KBM-7 (cell line): ENCODE measurements at places on chromosomes 3 and 15.

DNA sequence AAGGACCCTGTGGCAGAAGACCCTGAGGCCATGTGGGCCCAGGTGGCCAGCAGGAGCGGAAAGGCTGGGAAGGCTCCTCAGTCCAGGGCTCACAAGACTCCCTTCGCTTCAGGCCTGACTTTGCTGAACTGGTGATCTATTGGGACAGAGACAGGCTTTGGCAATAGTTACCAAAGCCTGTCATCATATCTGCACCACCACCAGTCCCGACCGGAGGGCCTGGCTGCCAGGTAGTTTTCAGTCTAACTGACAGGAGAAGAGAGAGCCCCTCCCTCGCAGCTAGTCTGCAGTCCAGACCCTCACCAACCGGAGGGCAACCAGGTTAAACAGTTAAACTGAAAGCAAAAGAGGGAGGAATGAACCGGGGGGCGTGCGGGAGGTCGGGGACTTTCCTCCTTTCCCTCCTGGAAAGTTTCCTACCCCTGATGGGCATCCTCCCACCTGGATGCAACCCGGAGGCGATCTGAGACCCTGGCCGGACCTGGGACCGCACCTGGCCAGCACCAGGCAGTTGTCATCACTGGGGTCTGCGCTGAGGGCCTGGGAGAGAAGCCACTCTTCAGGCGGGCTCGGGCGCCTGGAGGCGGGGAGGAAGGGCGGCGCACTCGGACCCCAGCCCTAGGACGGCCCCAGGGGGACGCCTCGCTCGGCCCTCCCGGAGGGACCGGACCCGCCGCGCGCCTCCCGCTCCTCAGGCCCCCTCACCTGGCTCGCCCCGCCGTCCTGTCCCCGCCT lies 435 bp downstream of the RAB27A start:
- DNase-seq = no peak

DNA sequence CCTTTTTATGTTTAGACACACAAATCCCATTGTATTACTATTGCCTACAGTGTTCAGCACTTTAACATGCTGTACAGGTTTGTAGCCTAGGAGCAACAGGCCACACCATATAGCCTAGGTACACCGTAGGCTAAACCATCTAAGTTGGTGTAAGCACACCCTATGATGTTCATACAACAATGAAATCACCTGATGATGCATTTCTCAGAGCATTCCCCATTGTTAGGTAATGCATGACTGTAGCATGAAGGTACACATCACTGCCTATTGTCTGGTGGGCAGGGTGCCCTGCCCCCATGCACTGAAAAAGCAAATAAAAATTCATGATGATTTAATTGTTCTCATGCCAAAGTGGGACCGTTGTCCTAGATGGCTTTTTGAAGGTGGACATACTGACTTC lies 183.6 kb downstream of the AGBL1 start:
- DNase-seq = no peak

DNA sequence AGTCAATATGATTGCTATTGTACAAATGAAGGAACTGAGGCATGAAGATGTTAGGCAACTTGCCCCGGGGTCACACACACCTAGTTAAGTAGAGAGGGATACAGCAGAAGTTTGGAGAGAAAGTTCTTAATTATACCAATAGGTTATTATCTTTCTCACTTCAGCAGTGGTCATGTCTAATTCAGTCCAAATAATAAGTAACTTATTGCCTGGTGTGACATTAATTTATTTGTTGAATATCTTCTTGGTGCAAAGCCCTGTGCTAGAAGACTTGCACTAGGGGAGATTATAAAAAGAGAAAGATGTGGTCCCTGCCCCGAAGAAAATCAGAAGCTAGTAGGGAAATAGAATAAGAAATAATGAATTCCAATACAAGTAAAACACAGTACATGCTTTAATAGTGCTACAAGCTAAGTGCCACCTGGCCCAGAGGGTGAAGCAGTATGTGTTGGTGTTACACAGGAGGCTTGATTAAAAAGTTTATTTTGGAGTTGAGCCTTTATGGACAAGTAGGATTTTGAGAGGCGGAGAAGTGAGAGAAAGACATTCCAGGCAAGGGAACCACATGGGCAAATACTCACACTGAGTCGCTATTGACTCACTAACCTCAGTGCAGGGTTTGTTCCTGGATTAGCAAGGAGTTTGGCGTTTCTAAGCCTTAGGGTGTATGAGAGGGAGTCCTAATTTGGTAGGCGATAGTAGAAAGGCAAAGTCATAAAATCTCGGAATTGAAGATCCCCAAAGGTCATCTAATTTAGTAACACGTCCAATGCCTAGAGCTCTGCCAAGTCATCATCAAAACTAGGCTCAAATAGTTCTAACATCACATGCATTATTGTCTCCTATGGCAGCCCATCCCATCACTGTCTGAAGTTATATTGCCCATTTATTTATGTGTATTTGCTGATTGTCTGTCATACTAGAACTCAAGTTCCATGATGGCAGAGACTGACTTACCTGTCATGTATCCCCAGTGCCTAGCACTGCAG lies 19.2 kb upstream of the GSK3B start:
- DNase-seq = no peak

DNA sequence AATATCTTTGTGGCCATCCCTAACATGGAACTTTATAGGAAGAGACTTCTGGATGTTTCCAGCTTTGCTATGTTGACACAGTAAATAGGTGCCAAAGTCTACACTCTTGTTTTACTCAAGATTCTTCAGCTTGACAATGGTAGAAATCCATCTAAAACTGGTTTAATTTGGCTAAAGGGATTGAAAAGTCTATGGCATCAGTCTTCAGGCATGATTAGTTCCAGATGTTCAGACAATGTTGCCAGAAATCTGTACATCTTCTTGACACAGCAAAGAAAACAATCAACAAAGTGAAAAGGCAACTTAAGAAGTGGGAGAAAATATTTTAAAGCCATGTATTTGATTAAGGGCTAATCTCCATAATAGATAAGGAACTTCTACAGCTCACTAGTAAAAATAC lies 130.5 kb downstream of the LRRC3B start:
- DNase-seq = no peak

GRCh38 chr3:141998669-141999290 lies 122.3 kb downstream of the ATP1B3 start:
- DNase-seq = peak; percentile 38

- no peak for DNase-seq
Measured at GRCh38 chr3:149553781-149554451, 79.4 kb downstream of the TM4SF4 start.

GRCh38 chr3:155402656-155403055 lies 109.2 kb upstream of the STRIT1 start:
- DNase-seq = no peak
